ENCODE measurements at places on chromosomes 7 and 10. TPM values are rescaled to one million over a fixed set of nuclear protein-coding genes. Genes with fewer than 3 reads are reported as not detected.

- DNase-seq: no peak
These were observed 87.5 kb upstream of the ANLN start for GRCh38 chr7:36301914-36302771.

DNA sequence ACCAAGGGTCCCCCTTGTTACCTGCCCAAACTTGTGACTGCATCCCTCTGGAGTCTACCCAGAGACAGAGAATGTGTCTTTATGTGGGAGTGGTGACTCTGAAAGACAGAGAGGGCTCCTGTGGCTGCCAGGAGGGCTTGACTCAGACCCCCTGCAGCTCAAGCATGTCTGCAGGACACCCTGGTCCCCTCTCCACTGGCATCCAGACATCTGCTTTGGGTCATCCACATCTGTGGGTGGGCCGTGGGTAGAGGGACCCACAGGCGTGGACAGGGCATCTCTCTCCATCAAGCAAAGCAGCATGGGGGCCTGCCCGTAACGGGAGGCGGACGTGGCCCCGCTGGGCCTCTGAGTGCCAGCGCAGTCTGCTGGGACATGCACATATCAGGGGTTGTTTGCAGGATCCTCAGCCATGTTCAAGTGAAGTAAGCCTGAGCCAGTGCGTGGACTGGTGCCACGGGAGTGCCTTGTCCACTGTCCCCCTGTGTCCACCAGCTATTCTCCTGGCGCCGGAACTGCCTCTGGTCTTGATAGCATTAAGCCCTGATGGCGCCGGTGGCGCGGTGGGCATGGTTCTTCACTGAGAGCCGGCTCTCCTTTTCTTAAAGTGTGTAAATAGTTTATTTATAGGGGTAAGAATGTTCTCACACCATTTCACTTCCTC lies 19.4 kb upstream of the SH2D4B start:
- no peak for DNase-seq

DNA sequence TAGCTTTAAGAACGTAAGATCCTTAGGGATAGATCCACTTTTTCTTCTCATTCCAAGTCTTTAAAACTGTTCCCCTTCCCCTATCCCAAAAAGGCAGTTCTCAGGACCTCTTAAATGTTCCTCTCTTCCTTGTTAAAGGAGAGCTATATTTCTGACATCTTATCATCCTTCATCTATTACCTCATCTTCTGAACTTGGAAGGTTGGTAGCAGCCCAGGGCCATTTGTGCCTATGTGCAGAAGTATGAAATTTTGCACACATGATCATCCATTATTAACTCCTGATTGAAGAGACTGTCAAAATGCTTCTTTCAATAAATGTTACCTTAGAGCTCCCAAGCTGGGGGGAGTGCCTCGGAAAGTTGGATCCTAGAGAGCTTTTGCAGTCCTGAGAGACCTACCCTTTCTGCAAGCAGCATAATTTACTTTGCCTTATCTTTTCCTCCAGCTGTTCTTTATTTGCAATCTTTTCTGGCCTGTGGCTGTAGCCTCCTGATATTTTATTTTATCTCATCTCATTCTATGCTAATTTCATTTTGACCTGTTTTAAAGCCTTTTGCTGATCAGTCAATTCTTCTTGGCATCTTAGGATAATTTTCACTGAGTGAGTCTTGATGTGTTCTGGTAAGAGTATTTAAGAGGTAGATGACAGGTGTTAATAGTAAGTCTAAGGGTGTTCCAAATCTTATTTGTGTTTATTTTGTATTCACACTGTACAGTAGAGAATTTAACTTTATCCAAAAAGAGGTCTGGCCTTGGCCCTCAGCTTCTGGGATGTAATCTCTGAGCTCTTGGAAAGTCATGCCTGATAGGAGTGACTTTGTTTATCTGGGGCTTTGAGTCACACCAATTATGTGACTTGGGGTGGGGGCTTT lies 135.0 kb upstream of the PDLIM1 start:
- no peak for DNase-seq

GRCh38 chr7:133021196-133021595 lies 60.7 kb downstream of the CHCHD3 start:
- no peak for DNase-seq

Gene NUDT13
- 4.6 TPM for total RNA-seq

Gene FAM131B
- total RNA-seq: 15.0 TPM

Gene GTPBP4
- total RNA-seq: 79.8 TPM

Gene DPP6
- 2.2 TPM for total RNA-seq

Gene SKIDA1
- 53.0 TPM for total RNA-seq

Gene MRLN
- not detected for total RNA-seq

Data from neural crest cell (in vitro differentiated cells).